EL (cell line): ENCODE measurements at places on chromosomes 12 and 14.
A peak's percentile ranks its signal among the peaks of the same experiment; 100 is the strongest.

- DNase-seq: no peak
Observed at GRCh38 chr14:68864361-68864750, 71.5 kb upstream of the ZFP36L1 start.

- DNase-seq: no peak
Observed at GRCh38 chr14:32722631-32723183, 216.0 kb upstream of the NPAS3 start.

- peak; percentile 45 for DNase-seq
Observed at GRCh38 chr12:115840159-115840558, 437.3 kb downstream of the MED13L start.

- DNase-seq: no peak
Observed at GRCh38 chr12:104895415-104895814, 62.7 kb downstream of the SLC41A2 start.

- no peak for DNase-seq
Observed at GRCh38 chr14:104576970-104577332, 2.6 kb upstream of the C14orf180 start.

DNA sequence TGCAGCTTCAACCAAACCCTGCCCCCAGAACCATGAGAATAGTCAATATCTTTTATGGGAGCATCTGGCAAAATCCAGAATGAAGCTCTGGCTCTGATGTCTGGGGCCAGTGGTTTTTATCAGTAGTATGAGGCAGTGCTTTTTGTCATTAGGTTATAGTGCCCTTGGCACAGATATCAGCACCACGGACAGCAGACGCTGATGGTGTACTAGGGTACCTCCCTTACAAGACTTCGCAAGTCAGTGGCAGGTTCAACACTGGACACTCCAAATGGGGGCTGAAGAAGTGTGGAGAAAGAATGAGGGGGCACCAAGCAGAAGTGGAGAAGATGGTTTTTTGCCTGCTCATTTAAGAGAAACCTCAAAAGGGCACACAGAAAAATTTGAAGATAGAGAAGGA, 68.2 kb upstream of the E2F7 start:
- DNase-seq: peak; percentile 45

GRCh38 chr14:32426586-32427388, 97.7 kb downstream of the AKAP6 start:
- DNase-seq: no peak

GRCh38 chr14:55301437-55302121, 30.4 kb downstream of the FBXO34 start:
- peak; percentile 60 for DNase-seq

- peak; percentile 20 for DNase-seq
Observed at GRCh38 chr14:79175671-79176070, 1005.5 kb downstream of the NRXN3 start.

- DNase-seq: no peak
Observed at GRCh38 chr12:52019113-52019770, 12.5 kb downstream of the TAMALIN start.
